ENCODE measurements at places on chromosomes 13 and 19.

GRCh38 chr13:112959206-112959605 is 9.8 kb upstream of the MCF2L start:
- DNase-seq = no peak

DNA sequence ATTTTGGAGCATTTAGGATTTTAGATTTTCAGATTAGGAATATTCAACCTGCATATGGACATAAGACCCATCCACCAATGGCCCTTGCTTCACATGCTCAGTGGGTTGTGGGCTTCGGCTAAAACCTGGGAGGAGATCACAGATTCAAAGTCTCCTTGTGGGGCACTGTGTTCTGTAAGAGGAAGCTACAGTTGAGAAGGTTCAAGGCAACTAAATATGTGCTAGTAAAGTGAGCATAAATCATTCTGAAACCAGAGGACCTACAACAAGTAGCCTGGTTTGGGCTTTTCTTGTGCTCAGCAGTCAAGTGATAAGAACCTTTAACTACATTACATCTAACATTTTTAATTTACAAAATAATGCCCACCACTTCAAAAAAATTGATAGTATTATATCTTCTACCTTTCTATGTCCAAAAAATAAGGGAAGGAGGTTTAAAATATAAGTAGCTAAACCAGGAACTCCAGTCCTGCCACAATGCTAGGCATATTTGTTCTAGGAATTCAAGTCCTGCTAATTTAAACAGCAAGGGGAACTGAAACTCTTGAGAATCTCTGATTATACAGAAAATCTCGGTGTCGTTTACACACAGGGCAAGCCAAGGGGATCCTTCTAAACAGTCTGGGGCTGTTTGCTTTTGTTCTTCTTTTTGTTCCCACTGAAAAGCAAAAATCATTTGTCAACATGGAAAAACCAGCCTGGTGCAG is 36.6 kb downstream of the FOXO1 start:
- no peak for DNase-seq

- peak; percentile 4 for DNase-seq
Observed at GRCh38 chr13:27079421-27079958, 92.1 kb downstream of the USP12 start.

DNA sequence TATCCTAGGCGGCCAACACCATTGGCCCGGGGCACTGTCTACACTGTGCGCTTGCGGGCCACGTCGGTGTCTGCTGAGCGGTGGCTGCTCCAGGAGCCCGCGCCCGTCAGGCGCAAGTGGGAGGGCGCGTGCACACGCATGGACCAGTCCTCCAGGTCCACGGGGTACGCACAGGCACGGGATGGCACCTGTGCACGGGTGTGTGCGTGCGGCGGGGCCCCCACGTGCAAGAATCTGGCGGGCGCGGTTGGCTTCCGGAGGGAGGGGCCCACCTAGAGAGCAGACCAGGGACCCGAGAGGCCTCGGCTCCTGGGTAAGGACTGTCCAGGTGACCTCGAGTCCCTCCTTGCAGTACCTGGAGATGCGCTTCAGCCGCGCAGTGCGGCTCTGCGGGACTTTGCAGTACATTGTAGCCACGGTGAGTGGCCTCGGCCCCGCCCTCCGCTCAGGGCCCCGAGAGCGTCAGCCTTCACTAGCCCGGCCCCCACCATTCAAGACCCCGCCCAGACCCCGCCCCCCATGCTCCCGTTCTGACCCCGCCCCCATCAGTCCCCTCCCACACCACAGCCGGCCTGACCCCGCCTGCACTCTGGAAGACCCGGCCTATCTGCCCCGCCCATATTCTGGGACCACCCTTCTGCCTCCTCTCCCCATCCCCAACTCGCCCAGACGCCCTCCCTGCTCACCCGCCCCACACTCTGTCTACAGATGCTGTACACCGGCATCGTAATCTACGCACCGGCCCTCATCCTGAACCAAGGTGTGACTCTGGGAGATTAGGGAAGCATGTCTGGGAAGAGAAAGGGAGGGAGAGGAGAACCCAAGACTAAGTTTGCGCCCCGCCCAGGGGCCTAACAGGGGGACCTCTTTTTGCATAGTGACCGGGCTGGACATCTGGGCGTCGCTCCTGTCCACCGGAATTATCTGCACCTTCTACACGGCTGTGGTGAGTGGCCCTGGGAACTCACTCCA is 2.3 kb downstream of the SLC5A5 start:
- DNase-seq = peak; percentile 37

GRCh38 chr13:96052656-96053002 is 572 bp downstream of the UGGT2 start:
- peak; percentile 60 for DNase-seq

DNA sequence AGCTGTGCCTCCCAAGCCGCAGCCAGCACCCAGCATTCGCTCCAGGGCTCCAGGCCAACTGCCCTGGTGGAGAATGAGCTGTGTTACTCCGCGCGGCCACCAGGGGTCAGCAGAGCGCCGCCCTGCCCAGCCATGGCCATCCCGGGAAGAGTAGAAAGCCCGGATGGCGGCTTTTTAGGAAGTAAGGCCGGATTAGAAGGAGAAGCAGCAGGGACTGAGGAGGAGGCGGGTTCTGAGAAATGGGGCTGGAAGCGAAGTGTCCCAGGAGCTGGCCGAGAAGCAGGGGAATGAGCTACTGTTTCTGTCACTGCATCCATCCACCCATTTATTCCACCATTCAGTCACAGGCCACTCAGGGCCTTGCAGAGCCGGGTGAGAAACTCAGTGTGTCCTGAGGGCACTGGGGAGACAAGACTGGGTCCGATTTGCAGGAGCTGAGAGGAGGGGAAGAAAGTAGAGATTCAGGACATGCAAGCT is 6.6 kb upstream of the NPAS1 start:
- peak; percentile 78 for DNase-seq

DNA sequence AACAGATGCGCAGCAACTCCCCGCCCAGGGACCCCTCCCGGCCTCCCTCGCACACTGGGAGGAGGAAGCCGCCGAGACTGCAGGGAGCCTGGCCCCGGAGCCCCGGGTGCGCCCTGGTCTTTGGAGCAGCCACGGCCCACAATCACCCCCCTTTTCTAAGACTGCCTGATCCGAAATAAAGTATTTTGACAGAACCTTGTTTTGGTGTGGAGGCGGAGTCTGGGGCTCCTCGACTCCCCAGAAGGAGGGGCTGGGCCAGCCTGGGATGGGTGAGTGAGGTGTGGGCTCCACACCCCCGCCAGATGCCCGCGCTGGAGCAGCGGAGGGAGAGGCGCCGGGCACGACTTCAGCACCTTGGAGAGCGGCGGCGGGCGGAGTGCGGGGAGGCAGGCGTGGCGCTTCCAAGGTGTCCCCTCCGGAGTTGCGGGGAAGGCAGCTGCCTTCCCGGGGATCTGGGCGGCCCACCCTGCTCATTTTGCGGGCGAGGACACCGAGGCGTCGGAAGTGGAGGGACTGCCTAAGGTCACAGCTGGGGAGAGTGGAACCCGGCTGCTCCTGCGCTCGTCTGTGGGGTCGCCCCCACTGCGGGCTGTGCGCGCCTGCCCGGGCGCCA is 9.4 kb downstream of the SIRT6 start:
- DNase-seq = peak; percentile 36

GRCh38 chr13:24741016-24741662 is 22.8 kb upstream of the RNF17 start:
- DNase-seq = no peak
